ENCODE measurements at places on chromosomes 12 and 14.
A peak's percentile ranks its signal among the peaks of the same experiment; 100 is the strongest.

GRCh38 chr14:38137005-38137404 lies 70.7 kb upstream of the SSTR1 start:
- DNase-seq, result peak; percentile 49

GRCh38 chr12:120376934-120377572 lies 8.1 kb upstream of the MSI1 start:
- no peak for DNase-seq

DNA sequence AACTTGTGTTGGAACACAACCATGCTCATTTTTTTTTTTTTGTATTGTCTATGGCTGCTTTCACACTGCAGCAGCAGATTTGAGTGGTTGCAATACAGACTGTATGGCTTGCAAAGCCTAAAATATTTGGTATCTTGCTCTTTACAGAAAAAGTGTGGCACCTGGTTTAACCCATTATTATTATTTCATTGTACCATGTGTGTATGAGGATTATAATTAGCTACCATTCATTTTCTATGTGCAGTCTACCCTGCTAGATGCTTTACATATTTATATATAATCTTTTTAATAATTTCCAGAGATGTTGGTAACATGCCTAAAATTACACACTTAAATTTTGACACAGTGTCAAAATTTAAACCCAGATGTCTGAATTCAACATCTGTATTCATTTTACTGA lies 37.7 kb downstream of the SPATS2 start:
- DNase-seq, result no peak

DNA sequence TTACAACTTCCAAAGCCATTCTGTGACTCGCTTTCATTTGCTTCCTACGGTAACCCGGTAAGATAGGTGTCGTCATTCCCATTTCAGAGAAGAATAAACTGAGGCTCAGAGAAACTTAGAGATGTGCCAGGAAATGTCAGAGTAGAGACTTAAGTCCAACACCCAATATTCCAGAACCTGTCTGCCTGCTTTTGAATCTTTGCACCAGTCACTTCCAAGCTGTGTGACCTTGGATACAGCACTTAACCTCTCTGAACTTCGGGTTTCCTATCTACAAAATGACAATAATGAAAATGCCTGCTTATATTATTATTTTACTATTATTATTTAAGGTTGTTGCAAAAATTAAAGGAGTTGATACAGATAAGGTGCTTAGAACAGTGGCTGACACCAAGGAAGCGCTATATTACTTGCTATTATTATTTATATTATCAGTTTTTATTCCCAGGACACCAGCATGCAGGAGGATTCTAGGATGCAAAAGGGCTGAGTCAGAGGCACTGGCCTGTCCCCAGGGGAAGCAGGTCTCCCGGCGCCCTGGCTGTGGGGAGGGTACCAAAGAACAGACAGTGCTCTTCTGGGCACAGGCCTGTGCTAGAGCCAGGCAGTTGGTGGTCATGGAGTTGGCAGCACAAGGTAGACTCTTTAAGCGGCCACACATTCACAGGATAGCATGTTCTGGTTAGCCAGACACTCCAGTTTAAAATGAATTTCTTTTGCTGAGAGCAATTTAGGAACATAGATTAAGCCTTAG lies 5.4 kb downstream of the HSPB8 start:
- no peak for DNase-seq

GRCh38 chr12:57586128-57586527 lies 4.9 kb upstream of the PIP4K2C start:
- no peak for DNase-seq

DNA sequence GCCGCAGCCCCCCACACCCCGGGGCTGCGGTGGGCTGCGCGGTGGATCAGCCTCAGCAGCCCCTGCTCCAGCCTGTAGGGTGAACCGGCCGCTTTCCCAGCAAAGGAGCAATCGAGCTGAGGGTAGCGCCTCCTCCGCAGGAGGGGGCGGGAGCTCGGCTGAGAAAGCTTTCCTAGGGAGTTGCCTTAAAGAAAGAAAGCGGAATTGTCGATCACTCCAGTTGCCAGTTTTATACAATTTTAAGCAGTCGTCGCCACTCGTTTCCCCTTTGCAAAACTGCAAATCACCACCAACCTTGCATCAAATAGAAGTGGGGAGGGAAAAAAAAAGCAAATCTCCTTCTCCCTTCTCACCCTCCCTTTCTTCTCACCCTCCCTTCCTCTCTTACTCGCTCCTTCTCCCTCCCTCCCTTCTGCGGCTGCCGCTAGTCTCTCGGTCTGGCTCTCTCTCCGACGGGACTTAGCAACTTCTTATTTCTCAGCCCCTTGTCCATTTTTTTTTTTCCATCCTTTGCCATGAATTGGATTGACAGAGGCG lies at the start of gene PDE3A:
Gene PDE3A (plus strand): TSS at position 424 of the 537 bp plus-strand sequence. CDS start 748 bp downstream, outside the sequence.
- DNase-seq, result peak; percentile 84

DNA sequence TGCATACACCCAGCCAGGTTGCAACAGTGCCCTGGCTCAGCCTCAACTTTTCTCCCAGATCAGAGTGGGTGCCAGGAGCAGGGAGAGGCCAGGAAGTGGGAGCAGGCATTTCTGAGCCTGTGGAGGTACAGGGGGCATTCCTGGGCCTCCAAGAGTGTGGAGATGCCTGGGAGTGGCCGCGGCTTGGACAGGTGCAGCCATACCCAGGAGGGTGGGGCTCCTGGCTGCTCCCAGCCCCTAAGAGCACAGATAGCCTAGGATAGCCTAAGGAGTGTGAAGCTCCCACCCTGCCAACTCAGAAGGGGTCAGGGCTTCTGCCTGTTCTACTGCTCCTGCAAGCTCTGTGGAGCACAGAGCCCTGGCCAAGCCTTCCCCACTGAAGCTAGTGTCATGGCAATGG lies 543.4 kb downstream of the RPL10L start:
- DNase-seq, result no peak

GRCh38 chr12:39451977-39452376 lies 9.1 kb upstream of the KIF21A start:
- DNase-seq, result no peak

DNA sequence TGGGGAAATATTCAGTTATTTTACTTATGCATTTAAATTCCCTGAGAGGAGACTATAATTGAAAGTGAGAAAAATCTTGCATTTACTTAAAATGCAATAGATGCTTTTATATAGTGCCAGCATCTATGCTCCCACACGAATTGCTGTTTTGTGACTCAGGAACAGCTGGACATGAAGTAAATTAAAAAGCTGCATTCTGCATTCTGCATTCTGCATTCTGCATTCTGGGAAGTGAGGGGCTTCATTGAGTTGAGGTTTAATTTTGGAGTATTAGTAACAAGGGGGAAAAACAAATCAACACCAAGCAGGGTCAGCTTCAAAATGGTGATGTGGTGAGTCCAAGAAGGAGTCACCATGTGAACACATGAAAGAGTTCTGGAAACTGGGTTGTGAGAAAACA lies 101.2 kb downstream of the C12orf50 start:
- DNase-seq, result no peak

DNA sequence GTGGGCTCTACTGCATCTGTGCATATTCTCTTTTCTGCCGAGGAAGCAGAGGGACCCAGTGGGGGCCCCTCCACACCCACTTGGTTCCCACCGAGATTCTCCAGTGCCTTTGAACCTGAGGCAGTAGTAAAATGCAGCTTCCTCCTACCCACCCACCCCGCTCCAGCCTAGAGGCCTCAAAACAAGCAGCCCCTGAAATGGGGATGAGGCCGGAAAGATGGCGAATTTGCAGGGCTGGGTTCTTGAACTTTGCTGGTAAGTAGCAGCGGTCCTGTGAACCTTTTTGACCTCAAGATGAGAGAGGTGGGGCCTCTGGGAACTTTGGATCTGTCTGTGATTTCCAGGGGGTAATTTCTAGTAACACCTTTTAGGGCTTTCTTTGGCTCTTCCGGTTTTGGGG lies 15.4 kb downstream of the PLEKHG3 start:
- DNase-seq, result no peak

DNA sequence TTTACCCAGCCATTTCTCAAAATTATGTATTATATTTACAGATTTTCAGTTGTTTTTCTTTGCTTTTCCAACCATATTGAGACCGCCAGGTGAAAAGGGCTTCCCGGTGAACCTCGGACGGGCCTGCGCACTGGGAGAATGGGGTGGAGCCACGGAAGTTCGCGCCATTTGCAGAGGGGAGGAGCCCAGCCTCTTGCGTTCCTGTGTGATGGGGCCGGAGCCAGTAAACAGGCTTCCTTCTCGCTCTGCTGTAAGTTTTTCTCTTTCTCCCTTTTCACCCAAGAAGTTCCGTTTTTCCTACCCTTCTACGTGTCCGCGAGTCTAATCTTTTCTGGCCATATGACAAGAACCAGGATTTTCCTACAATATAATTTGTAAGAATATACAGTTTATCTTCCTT lies 1108.8 kb upstream of the SEL1L start:
- DNase-seq, result no peak

DNA sequence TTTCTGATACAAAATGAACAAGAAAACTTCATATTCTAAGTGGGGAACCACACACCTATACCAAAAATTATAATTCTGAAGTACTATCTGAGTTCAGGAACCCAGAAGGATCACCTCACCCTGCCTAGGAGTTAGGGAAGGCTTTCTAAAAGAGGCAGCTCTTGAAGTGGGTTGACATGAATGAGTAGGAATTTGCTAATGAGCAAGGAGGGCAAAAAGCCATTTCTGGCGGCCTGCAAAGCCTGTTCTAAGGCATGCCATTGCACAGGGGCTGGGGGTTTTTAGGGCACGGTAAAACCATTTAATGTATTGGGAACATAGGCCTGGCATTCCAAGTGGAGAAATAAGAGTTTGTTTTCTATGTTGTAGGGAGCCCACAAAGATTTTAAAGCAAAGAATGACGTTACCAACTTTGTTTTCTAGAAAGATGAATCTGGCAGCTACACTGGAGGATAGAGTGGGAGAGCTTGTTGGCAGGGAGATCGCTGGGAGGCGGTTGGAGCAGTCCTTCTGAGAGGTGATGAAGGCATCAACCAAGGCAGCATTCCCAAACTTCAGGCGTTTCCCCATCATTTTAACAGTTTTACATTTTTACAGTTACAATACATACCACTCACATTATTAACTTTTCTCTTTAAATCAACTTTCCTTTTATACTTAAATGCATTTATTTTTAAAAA lies 14.1 kb downstream of the IFT43 start:
- no peak for DNase-seq

- no peak for DNase-seq
Measured at GRCh38 chr12:85550924-85551323, 270.9 kb downstream of the ALX1 start.

Measured in EH (cell line).